ENCODE measurements at places on chromosomes 7 and 10.

DNA sequence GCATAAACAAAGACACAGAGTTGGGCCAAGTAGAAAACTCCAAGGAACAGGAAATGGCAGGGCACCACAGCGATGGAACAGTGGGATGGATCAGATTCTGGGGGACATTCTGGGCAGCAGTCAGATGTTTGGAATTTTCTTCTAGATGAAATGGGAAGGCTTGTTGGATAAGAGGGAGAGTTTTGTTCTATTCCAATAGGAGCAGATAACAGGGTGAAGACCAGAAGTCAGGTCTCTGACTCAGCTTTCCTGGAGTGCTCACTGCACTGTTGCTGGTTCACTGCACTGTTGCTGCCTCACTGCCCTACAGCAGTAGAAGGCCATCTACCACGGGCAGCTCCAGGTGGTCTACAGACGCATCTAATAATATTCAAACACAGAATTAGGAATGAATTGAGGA is 135.6 kb downstream of the ATE1 start:
- no peak for DNase-seq

GRCh38 chr7:81449105-81449504 is 320.7 kb downstream of the HGF start:
- no peak for DNase-seq

DNA sequence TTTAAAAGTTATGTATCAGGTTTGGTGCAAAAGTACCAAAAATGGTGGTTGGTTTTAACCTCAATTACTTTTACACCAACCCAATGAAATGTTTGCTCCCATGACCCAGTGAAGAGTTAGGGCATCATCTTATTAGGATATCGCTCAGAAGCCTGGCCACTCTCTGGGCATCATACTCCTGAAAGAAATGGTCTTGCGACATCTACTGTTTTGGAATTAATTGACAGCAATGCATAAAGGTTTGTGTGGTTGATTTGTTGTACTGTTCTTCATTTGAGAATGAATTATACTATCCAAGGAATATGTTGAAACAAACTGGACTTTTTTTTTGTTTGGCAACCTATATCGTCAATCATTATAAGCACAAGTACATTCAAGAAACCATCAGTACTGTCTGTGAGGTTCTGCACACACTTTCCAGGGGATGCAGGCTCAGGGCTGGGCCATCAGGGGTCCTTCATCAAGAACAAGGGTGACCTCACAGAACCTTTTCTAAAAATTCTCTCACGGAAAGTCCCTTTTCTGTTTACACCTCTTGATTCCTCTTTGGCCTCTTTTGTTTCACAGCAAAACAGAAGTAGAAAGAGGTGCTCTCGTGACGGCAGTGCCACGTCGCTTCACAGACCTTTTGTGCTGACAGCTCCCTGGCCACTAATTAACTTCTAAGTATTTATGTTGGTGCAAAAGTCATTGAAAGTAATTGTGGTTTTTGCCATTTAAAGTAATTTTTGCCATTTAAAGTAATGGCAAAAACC is 117.2 kb upstream of the KLF6 start:
- peak; percentile 16 for DNase-seq

DNA sequence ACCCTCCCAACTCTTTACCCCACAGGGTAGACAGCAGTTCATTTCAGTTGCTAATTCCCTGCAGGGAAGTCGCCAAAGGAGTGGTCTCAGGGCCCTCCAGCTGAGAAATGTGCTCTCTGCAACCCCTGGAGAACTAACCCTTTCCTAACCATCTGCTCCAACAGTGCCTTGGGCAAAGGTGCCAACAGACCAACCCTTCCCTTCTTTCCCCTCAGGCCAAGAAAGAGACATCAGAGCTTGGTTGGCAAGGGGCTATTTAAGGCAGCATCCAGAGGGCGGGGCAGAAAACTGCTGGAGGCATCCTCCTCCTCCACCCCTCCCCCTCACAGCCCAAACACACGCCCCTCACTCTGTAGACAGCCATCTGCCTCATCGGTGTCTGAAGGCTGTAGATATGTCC is 1.7 kb downstream of the SORBS1 start:
- peak; percentile 70 for DNase-seq

- no peak for DNase-seq
These were observed 407.6 kb downstream of the LRMDA start for GRCh38 chr10:75839020-75839419.

- no peak for DNase-seq
These were observed 83.2 kb upstream of the KIF5B start for GRCh38 chr10:32139223-32140073.

- DNase-seq, result peak; percentile 77
These were observed 6.6 kb upstream of the RELN start for GRCh38 chr7:103996017-103996551.

DNA sequence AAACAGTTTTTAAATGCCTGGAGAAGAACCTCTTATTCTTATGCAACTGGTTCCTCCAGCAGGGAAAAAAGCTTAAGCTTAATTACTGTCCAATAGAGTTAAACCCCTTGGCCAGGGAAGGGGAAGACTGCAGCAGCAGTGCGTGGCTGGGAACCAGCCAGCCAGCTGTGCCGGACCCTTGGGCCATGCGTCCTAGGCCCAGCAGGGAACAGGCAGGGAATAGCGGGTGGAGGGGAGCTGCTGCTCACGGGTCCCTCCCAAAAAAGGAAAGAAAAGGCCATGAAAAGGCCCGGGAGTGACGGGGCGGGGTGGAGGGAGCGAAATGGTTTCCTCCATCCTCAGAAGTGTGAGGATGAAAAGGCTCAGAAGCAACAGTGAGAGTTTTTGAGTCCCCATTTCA is 35.2 kb upstream of the HECW1 start:
- no peak for DNase-seq

DNA sequence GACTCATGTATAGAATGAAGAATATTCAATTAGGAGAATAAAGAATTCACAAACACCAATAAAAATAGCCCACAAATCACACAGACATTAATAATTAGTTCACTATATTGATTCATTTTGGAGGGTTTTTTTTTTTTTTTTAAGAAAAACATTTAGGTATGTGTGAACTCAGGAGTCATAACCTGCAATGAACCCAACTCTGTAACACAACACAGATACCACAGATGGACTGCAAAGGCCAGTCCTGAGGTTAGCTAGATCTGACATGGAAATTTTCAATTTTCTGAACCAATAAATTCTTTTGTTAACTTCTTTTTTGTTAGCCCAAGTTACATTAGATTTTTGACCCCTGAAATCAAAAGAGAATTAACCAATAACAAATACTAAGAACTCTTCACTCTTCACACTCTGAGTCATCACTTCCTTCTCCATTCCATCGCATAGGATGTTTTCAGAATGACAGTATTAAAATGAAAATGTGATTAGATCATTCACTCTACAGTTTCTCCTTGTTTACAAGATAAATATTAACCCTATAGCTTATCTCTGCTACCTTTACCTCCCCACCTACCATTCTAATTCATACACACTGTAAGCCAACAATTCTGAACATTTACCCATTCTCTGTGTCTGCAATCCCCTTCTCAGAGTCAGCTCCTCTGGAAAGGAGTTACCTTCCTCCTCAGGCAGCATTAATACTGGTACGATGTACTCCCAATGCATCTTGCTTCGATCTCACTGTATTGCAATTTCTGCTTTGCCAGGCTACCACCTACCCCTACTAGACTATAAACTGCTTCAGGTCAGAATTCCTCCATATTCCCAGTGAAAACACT is 141.5 kb downstream of the LRRN3 start:
- DNase-seq, result no peak

- no peak for DNase-seq
These were observed 55.3 kb downstream of the TEX36 start for GRCh38 chr10:125627646-125628045.

GRCh38 chr10:113616244-113617074 is 47.4 kb downstream of the NRAP start:
- DNase-seq, result no peak

Data from erythroblast (primary cell).